ENCODE measurements at places on chromosomes 7 and 10.

GRCh38 chr10:91117505-91117904 lies 103.0 kb upstream of the PCGF5 start:
- no peak for DNase-seq

GRCh38 chr10:89548673-89549072 lies 13.3 kb upstream of the SLC16A12 start:
- DNase-seq: no peak

DNA sequence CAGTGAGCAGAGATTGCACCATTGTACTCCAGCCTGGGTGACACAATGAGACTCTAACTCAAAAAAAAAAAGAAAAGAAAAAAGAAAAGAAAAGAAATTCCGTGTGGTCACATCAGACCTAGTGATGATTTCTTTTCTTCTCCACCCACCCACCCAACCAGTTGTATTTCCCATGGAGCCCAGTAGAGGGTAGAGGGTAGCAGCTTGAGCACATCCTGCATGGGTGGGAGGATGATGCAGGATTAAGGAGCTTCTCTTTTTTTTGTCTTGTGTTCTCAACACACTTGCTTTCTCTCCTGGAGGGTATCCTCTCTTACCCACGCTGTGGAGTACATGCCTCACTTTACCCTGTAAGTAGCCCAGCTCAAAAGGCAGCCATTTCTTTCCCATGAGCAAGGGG lies 118.6 kb upstream of the CARD11 start:
- DNase-seq: no peak

GRCh38 chr7:30209951-30210350 lies 74.4 kb upstream of the ZNRF2 start:
- no peak for DNase-seq

DNA sequence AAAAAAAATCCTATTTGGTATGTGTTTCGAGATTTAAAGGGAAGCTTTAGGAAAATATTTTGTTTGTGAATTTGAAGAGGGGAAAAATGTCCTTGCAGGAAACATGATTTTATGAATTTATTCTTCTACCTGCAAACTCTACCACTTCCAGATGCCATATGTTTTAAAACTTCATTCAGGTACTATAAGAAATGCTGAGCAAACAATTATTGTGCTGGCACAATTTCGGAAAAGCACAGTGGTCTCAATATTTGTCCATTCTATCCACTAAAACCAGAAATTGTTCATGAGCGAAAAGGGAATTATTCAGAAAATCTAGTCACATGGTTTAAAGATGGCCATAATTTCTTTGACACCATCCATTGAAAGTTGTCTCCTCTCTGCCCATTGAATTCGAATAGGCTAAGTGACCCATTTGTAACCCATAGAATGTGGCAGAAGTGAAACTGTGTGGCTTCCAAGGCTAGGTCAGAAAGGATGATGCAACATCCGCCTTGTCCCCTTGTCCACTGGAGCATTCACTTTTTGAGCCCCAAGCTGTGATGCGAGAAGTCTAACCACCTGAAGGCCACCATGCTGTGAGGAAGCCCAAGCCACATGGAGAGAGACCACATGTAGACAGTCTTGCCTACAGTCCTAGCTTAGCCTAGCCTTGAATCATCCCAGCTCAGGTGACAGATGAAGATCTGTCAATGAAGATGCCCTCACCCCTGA lies 189.8 kb upstream of the PRKCQ start:
- no peak for DNase-seq

- DNase-seq: no peak
These were observed 4.7 kb upstream of the CREB5 start for GRCh38 chr7:28407651-28408050.
